ENCODE measurements at places on chromosomes 5 and 9.

DNA sequence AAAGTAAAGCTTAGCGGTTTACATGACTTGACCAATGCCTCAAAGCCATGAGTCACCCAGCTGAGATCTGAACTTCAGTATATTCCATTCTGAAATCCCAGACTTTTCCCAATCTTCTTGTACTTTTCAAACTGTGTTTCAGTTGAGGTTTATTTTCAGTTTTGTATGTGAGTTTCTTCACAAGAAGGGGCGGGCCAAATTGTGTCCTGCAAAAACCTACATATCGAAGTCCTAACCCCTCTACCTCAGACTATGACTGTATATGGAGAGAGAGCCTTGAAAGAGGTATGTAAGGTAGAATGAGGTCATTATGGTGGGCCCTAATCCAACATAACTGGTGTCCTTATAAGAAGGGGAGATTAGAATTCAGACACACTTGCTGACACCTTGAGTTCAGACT, 666 bp upstream of the TLR4 start:
- no peak for DNase-seq

DNA sequence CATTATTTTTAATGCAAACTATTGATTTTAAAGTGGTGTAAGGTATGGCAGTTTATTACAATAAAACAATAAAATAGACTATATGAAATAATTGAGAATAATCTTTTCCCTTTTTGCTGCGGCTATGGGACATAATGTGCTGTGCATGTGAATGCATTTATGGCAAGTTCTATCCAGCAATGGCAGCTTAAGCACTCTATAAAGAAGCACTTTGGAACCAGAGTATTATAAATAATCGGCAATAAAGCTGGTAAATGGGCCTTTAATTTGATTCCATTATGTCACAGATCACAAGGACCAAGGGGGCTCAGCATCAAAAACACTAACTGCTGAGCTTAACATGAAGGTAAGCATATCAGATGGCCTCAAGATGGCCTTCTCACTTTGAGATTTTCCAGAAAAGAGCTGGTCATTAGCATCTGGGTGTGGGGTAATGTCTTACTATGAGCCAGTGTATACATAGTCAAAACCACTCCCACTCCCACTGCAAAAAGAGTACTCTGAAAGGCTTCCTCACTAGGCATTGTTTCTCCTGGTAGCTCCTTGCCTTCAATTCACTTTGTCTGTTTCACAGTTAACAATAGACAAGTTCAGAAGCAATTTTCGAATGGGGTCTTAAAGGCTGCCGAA, 97.1 kb upstream of the ASTN2 start:
- no peak for DNase-seq

- no peak for DNase-seq
Observed at GRCh38 chr5:72501488-72501887, 5.7 kb downstream of the ZNF366 start.

DNA sequence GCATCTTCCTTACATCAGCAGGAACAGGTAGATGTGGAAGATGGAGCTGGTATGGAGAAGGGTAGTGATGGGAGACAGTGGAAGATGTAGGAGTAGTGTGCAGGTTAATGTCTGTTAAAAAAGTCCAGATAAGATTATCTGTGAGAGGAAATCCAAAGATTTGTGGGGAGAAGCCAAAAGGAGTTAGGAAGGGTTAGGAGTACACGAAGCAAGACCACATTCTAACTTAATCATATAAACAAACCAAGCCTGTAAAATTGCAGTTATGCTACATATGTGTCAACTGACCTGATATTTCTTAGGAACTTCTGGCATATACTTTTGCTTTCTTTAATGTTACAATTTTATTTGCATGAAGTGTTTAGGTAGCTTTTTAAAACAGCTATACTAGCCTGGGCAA, 142.1 kb upstream of the DMRT1 start:
- DNase-seq = no peak

GRCh38 chr5:35038891-35039290, 8.9 kb downstream of the AGXT2 start:
- peak; percentile 36 for DNase-seq

DNA sequence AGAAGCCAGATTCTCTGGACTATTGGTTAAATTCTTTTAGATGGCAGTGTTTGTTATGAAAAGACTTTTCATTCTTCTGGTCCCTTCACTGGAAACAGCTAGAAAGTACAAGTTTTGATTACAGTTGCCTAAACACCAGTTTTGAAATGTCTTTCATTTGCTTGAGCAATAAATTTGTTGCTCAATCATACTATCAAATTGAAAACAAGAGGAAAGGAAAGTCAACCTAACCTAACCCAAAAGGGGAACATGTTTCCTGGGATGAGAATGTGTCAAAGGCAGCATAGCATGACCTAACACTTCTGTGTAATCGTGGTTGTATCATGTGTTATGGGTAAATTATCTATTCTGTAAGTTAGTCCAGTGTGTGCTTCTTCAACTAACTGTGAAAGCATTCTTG, 213.2 kb downstream of the TMC1 start:
- DNase-seq = peak; percentile 10

DNA sequence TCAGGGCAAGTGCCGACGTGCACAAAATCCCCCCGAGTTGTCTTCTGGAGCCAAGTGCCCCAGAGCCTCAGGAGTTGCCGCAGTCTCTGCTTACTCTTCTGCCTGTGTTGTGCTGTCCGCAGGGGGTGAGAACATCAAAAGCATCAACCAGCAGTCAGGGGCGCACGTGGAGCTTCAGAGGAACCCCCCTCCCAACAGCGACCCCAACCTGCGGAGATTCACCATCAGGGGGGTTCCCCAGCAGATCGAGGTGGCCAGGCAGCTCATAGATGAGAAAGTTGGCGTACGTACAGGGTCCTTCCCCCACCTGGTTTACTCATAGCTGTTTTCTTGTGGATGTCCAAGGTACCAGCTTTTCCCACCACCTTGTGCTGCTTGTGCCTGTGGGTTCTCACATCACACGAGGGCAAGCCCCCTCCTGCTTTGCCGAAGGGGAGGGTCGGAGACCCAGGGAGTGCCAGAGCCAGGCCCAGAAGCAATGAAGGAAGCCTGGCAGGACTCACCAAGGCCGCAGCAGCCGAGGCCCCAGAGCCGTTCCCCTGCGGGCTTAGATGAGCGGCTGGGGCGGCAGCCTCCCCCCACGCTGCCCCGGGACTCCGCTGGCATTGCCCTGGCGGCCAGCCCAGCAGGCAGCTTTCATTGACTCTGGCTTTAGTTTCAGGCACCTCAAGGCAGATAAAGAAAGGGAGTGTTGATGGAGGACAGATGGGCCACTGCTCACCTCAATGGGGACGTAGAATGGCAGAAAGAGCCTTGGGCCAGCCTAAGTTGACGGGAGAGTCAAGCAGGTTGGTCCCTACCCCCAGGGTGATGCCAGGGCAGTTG, 33.7 kb upstream of the PRDM12 start:
- DNase-seq = no peak

GRCh38 chr5:180873615-180874520, 12.8 kb upstream of the ZFP62 start:
- peak; percentile 38 for DNase-seq

DNA sequence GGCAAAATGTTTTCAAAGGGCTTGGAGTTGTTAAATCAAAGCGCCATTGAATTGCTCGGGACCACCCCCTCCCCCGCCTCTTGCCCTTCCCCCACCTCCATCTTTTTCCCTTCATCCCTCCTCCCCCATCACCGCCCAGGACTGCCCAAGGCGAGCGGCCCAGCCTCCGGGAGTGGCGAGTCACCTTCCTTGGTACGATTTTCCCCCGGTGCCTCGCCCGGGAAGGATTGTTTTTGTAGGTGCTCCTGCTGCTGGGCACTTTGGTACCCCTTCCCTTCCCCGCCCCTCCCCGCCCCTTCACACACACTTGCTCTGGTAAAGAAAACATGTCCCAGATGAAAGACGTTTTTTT, 61.2 kb downstream of the TMEM174 start:
- DNase-seq = no peak

- no peak for DNase-seq
Observed at GRCh38 chr9:136949239-136949816, 2.7 kb upstream of the LCN12 start.

DNA sequence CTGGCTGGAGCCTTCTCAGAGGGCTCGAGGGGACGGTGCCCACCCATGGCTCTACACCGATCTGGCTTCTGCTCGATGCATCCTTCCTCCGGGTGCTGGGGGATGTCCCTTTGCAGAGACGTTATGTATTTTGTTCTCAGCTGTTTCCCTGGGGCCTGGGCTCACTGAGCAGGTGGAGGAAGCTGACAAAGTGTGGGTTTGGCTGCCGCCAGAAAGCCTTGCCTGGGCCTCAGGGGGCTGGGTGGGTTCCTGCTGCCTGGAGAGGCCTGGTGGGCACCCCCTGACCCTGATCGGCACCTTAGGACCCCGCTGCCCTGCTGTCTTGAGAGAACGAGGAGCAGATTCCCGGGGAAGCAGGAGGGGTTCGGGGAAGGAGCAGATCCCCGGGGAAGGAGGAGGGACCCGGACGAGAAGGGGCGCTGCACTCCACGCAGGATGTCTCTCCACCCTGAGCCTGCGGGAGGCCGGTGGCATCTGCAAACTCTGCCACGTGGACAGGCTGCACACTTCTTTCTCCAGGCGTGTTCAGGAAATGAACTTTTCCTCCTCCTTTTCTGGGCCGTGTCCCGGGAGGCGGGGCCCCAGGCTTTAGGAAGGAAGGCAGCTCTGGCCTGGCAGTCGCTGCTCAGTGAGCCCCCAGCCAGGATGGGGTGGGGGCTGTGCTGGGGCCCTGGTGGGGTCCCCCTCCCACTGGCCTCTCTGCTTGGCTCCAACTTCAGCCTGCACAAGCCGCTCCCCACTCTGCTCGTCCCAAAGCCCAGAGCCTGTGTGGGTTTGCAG, 148.9 kb downstream of the RXRA start:
- peak; percentile 86 for DNase-seq

DNA sequence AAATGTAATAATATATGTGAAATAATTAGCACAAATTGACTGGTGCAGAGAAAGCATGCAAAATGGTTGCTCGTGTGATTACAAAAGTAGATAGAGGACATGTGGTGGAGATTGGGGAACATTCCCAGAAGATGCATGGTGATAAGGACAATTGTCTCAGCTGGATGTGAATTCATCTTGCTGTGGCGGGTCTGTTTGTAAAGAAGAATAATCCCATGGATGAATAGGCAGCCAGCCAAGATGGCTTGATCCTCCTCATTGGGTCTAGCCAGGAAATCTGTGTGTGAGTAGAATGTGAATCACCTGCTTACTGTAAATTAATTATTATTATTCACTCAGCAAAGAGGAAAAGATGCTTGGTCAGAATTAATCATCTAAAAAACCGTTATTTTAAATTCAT, 12.6 kb upstream of the DPYSL3 start:
- peak; percentile 33 for DNase-seq

- no peak for DNase-seq
Observed at GRCh38 chr5:157088342-157088990, 20.4 kb downstream of the HAVCR2 start.

GRCh38 chr9:89901920-89902319, 297.1 kb downstream of the GADD45G start:
- no peak for DNase-seq

DNA sequence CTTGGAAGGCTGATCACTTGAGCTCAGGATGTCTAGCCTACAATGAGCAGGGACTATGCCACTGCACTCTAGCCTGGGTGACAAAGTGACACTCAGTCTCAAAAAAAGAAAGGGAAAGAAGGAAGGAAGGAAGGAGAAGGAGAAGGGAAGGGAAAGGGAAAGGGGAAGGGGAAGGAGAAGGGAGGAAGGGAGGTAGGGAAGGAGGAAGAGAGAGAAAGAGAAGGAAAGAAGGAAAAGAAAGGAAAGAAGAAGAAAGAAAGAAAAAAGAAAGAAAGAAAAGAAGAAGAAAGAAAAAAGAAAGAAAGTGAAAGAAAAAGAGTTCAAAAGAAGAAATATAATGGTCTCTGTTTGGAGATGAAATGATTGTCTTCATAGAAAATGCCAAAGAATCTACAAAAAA, 10.8 kb upstream of the CSF1R start:
- DNase-seq = no peak

- DNase-seq = peak; percentile 93
Observed at GRCh38 chr9:94867281-94867841, 140.9 kb downstream of the AOPEP start.

DNA sequence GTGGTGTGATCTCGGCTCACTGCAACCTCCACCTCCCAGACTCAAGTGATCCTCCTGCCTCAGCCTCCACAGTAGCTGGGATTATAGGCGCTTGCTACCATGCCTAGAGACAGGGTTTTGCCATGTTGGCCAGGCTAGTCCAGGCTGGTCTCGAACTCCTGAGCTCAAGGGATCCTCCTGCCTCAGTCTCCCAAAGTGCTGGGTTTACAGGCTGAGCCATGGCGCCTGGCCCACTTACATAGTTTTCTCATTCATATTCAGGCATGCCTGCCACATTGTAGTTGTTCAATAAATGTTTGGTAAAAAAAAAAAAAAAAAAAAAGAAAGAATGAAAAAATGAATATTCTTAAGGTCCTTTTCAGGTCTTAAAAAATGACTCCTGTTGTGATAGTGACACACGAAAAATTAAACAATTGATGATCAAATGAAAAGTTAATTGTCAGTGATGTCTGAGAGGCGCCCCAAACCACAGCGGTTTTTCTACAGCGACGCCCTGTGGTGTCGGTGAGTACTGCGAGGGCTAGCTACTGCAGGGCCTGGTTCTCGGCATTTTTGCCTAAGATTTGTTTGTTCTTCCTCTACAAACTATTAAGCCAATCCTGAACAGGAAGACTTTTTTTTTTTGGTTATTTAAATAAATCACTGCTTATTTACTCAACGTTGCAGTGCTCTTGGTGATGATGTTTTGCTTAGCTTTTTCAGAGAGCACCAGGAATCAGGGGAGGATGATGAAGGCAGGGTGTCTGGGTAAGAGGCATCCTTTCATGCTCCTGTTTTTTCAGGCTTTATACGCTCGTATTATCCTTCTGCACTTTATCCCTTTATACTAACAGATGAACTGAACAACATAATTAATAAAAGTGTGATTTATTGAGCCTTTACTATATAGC, 67.0 kb upstream of the DPYSL3 start:
- DNase-seq = peak; percentile 59

GRCh38 chr5:132823481-132824050, 6.9 kb downstream of the SHROOM1 start:
- DNase-seq = no peak

DNA sequence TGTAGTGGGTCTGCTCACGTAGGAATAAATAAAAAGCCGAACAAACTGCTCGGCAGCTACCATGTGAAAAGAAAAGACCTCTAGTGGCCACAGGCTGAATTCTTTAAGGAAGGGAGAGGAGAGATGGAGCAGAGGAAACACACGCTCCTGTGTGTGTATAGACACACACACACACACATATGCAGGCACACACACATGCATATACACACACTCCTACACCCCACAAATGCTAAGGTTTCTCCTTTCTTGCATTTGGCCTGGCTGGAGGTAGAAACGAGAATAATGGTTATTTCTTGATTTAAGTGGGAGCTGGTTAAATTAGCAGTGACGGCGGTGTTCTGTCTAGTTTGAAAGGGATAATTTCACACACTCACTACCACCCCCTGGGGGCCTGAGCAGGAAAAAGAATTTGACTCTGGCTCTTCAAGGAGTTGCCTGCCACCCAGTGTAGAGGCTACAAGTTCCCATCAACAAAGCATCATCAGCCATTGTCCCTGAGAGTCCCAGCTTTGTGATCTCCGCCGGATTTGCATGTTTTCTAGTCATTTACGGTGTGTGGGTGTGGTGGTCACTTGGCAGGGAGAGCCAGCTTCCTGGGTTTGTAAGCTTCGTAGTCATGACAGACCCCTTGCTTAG, at the start of gene INSYN2B:
TSS of gene INSYN2B (minus strand) at position 78 of the 636 bp plus-strand sequence. CDS start 96,597 bp downstream, outside the sequence.
- peak; percentile 92 for DNase-seq
